ENCODE measurements at places on chromosomes 4 and X. TPM values are rescaled to one million over a fixed set of nuclear protein-coding genes. Genes with fewer than 3 reads are reported as not detected.

SCML2 gene
- total RNA-seq = 2.0 TPM

EGF gene
- total RNA-seq = 0.60 TPM

DCX gene
- total RNA-seq = not detected

ADGRG4 gene
- not detected for total RNA-seq

PPM1K gene
- total RNA-seq = 11.3 TPM
